ENCODE measurements at places on chromosomes 7 and 10. TPM values are rescaled to one million over a fixed set of nuclear protein-coding genes. Genes with fewer than 3 reads are reported as not detected.

Gene TMEM196
- total RNA-seq: not detected

Gene NACAD
- total RNA-seq: 0.71 TPM

Gene ZNF273
- 9.1 TPM for total RNA-seq

GRCh38 chr10:5818894-5819293, 5.7 kb upstream of the GDI2 start:
- no peak for ATAC-seq

- no peak for ATAC-seq
Observed at GRCh38 chr10:127194111-127194510, 2.3 kb downstream of the INSYN2A start.

- ATAC-seq: no peak
Observed at GRCh38 chr10:111989136-111989911, 194.2 kb downstream of the GPAM start.

GRCh38 chr7:110772615-110773014, 318.3 kb upstream of the LRRN3 start:
- no peak for ATAC-seq

- peak; percentile 67 for ATAC-seq
Observed at GRCh38 chr10:22676435-22676834, 37.9 kb downstream of the PIP4K2A start.

- no peak for ATAC-seq
Observed at GRCh38 chr10:30854656-30855055, 177.0 kb downstream of the ZNF438 start.

DNA sequence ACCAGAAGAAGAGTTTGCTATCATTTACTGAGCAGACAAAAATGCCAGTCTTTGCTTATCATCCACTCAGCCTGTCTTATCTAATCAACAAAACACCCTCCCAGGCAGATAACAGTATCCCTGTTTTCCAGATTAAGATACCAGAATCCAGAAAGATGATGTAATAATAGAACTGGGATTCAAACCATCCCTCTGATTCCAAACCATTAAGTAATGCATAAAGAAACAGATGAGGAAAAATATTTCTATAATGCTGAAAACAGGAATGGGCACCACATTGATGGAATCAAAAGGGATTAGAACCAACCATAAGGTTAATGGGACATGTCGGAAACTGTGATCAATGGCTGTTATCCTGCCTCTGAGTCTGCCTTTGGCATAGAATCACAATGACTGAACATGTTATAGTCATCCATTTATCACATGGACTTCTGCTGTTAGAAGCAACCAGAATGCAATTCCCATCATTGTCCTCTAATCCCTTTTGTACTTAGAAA, 92.1 kb upstream of the RSU1 start:
- ATAC-seq: no peak

GRCh38 chr7:130363026-130363847, 17.1 kb upstream of the CPA1 start:
- peak; percentile 92 for ATAC-seq

DNA sequence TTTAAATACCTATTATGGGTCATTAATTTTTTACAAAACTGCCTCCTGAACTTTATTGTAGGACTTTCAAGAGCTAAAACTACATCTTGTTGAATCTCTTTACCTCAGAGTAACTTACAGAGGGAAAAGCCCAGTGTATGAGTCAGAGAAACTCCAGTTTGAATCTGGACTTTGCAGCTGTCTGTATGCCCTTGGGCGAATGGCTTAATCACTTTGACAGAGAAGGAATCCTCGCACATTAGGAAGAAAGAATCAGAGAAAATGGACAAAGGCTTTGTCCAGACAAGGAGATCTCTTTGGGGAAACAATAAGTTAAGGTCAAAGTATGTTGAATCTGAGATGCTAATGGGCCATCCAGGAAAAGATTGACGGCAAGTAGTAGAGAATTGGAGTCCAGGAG, 484.2 kb upstream of the CELF2 start:
- no peak for ATAC-seq

All from activated T-helper 17 cell treated with anti-CD3 and anti-CD28 coated beads, Interleukin-2, amount 50 U/mL, for 72 hours (primary cell).